H9 (cell line): ENCODE measurements at places on chromosomes 4 and X. TPM values are rescaled to one million over a fixed set of nuclear protein-coding genes. Genes with fewer than 3 reads are reported as not detected.

Gene EGFL6
- total RNA-seq: 0.75 and 0.94 TPM in 2 replicates

GRCh38 chr4:178941975-178942374 lies 1499.7 kb upstream of the AGA start:
- H3K36me3 ChIP-seq: peaks cover 1% of the 10 kb centered on the region; the same call in 1 of the 3 replicates
- H3K27ac ChIP-seq: no peak overlapping the region
- no peaks in the 10 kb centered on the region; the same call in 1 of the 2 replicates for H3K4me1 ChIP-seq

- no peak for DNase-seq
- H3K27me3 ChIP-seq: no peaks in the 10 kb centered on the region
- no peak overlapping the region for H3K27ac ChIP-seq
- H3K4me3 ChIP-seq: no peak overlapping the region
- peaks cover 50% of the 10 kb centered on the region for H3K36me3 ChIP-seq
- peaks cover 4% of the 10 kb centered on the region; the same call in 1 of the 2 replicates for H3K4me1 ChIP-seq
Observed at GRCh38 chr4:163161536-163162205, 5.0 kb downstream of the NAF1 start.

DNA sequence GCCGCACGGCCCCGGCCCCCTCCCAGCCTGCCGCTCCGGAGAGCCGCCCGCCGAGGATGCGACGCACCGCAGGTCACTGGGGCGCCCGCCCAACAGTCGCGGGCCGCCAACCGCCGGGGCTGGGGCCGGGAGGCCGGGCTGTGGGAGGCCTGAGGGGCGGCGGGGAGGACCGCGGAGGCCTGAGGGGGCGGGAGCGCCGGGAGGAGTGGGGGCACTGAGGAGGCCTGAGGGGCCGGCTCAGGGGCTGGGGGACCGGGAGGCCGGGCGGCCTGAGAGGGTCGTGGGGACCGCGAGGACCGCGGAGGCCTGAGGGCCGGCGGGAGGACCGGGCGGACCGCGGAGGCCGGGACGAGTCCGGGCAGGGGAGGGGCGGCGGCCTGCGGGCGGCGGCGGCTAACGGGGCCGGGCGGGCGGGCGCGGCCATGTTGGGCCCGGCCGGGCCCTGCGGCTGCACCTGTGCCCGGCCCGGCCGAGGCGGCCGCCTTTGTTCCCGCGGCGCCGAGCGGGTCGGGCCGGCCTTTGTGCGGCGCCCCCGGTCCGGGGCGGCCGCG lies 353 bp downstream of the NSD2 start:
- H3K4me3 ChIP-seq: peak overlapping the region; percentile 55
- no peaks in the 10 kb centered on the region; the same call in 1 of the 2 replicates for H3K4me1 ChIP-seq
- H3K36me3 ChIP-seq: no peaks in the 10 kb centered on the region

- no peak overlapping the region for H3K4me3 ChIP-seq
- no peak overlapping the region for H3K27ac ChIP-seq
- no peaks in the 10 kb centered on the region for H3K36me3 ChIP-seq
- H3K4me1 ChIP-seq: no peaks in the 10 kb centered on the region
- DNase-seq: no peak
Observed at GRCh38 chr4:165991325-165992180, 118.5 kb downstream of the TLL1 start.
